ENCODE measurements at places on chromosomes 11 and 22.

GRCh38 chr11:75145196-75145971 is 5.5 kb upstream of the SLCO2B1 start:
- DNase-seq, result no peak

DNA sequence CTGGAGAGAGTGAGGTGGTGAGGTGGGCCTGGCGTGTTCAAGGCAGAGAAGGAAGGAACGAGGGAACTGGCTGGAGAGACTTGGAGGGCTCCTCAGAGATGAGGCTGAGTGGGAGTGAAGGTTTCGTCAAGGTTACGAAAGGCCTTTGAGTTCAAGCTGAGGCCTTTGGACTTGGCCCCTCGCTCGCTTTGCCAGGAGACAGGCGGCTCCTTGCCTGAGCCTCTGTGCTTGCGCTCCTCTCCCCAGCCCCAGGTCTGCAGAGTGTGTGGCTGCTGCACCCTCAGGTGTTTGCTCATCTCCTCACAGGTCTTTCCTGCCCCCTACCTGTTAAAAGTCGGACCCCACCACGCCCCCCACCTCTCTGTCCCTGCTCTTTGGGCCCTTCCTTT is 91.6 kb downstream of the ATXN10 start:
- no peak for DNase-seq

- no peak for DNase-seq
Measured at GRCh38 chr11:59418156-59418555, 8.1 kb downstream of the OR5A2 start.

DNA sequence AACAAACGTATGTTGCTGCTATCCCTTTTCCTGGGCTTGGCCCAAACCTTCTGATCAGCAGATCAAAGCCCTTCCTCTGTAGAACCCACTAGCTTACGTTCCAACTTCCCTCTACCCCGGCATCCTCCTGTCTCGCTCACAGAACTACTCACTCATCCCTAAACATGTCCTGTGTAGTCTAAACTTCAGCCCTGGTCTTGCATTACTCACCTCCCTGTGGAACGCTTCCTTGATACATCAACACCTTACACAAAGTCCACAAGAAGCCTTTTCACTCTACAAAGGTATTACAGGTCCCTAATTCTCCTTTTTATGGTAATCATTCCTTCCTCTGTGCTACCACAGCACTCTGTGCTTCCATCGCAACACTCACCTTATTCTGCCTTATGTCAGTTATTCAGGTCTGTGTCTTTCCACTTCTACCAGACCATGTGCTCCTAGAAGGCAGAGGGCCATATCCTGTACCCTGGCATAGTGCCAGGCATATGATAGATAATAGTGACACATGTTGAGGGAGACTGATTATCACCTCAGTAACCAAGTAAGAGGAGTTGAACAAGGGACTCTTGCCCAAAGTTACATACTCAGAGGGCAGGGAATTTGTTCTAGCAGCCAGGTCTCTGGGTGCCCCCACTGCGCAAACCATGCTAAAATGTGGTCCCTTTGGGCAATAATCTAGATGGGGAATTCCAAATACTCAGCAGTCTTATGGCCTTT is 41.6 kb downstream of the USP35 start:
- no peak for DNase-seq

DNA sequence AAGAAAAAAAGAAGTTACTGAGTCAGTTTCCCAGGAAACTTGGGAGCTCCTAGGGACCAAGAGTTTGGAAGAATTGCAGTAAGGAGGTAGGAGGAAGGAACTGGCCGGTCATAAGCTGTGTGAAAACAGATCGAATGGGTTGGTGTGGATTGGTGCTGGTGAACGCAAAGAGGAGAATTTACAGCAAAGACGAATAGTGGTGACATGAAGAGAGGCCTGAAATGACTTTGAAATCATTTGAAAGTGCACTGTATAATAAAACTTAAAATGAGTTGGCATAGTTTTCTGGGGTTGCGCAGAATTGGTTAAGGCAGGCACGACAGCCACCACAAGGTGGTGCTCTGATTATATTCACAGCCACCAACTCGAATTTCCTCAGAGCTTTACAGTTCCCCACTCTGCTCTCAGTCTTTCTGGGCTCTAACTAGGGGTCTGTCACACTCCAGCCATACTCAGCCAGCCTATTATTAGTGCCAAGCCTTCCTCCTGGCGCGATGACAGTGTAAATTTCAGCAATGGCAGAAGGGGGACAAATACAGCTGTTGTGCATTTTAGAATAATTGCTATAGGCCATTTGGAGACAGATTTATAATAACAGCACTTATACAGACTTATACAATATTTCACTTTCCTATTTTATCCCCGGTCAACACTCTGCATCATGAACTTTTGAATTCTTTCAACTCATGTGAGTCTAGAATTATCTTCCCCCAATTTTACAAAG is 8.3 kb upstream of the HTR3B start:
- no peak for DNase-seq

- no peak for DNase-seq
Measured at GRCh38 chr22:24162436-24162835, 18.9 kb upstream of the SUSD2 start.

- DNase-seq, result no peak
Measured at GRCh38 chr11:1936781-1937615, 10.1 kb upstream of the MRPL23 start.

DNA sequence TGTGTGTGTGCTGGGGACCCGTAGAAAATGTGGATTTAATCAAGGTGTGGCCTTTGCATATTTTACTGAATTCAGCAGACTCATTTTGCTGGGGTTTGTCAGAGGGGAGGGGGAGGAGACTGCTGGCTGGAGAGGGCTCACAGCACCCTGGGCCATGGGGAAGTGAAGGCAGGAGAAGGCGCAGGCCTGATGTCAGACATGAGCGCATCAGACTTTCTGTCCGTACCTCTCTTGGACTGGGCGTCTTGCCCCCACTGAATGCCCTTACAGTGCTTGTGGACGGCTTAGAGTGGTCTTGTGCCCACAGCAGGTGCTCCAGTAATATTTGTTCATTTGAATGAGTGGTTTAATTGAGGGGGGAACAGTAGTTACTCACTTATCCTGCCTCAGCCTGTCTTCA is 75.2 kb downstream of the TEAD1 start:
- DNase-seq, result no peak

Measured in activated CD4-positive, CD25-positive, alpha-beta regulatory T cell treated with anti-CD3 and anti-CD28 coated beads, Interleukin-2, amount 50 U/mL, for 16 hours (primary cell).